ENCODE measurements at places on chromosomes 3 and 15. TPM values are rescaled to one million over a fixed set of nuclear protein-coding genes. Genes with fewer than 3 reads are reported as not detected.

ZNF280D gene
- 19.3 TPM for total RNA-seq

RASL12 gene
- 4.7 TPM for total RNA-seq

MASP1 gene
- 1.7 TPM for total RNA-seq

CLDN16 gene
- total RNA-seq, result not detected

EIF4E3 gene
- total RNA-seq, result 2.2 TPM

RYR3 gene
- not detected for total RNA-seq

PIERCE2 gene
- total RNA-seq, result 1.2 TPM

TEX55 gene
- total RNA-seq, result not detected

MTFMT gene
- total RNA-seq, result 17.2 TPM

PSMD6 gene
- 53.0 TPM for total RNA-seq

TMEM207 gene
- total RNA-seq, result not detected

RHOV gene
- total RNA-seq, result not detected

PRTG gene
- 2.9 TPM for total RNA-seq

LRRC34 gene
- total RNA-seq, result 2.1 TPM

ITGA11 gene
- 16.8 TPM for total RNA-seq

KLHL40 gene
- 0.17 TPM for total RNA-seq

DUT gene
- 62.7 TPM for total RNA-seq

NANOGP8 gene
- not detected for total RNA-seq

COL6A6 gene
- 5.0 TPM for total RNA-seq

OSTN gene
- 5.2 TPM for total RNA-seq

LRRN1 gene
- 2.8 TPM for total RNA-seq

LRRIQ4 gene
- total RNA-seq, result not detected

CLN6 gene
- 25.4 TPM for total RNA-seq

CYP11A1 gene
- 6.5 TPM for total RNA-seq

PLIN1 gene
- total RNA-seq, result 0.26 TPM

Measured in pericardium fibroblast (primary cell).